Fibroblast of lung (primary cell): ENCODE measurements at places on chromosomes 7 and 10. TPM values are rescaled to one million over a fixed set of nuclear protein-coding genes. Genes with fewer than 3 reads are reported as not detected.

GRCh38 chr7:74252893-74253292 lies 1.3 kb downstream of the RFC2 start:
- DNase-seq: no peak

GRCh38 chr10:131433568-131433967 lies 122.0 kb upstream of the TCERG1L start:
- no peak for DNase-seq

DNA sequence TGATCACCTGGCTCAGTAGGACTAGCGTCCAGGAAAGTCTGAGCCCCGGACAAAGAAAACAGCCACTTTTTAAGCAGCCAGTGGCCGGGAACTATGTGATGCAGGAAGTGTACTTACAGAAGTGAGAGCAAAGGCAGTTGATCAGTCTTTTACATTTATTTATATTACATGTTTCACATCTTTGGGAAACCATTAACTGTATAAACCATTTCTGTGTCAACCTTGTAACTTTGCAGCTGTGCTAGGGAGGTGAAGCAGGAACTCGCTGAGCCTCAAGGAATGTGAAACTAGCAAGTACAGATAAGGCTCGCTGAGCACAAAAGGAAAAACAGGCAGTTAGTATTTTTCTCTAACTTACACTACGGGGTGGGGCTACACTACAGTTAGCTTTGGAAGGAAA lies 39.9 kb upstream of the HECW1 start:
- DNase-seq: peak; percentile 9

DNA sequence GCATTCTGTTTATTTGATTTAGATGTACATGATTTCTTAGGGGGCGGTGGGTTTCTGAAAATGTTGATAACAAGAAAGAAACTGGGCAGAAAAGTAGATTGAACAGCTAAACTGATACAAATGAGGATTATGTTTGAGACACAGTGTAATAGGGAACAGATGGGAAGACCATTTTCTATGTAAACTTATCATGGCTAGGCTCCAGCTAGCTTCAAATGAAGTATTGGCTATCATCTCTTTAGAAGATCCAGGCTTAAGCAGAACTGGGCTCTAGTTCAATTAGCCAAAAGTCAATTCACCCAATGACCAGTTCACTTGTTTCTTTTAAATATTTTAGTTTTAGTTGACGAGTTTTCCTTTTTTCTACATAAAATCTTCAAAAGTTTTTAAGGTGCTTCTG lies 639.5 kb downstream of the ANKRD7 start:
- DNase-seq: peak; percentile 20

- no peak for DNase-seq
Measured at GRCh38 chr7:107045195-107045960, 873 bp downstream of the PRKAR2B start.

- no peak for DNase-seq
Measured at GRCh38 chr7:136870866-136871487, 2.5 kb downstream of the CHRM2 start.

DNA sequence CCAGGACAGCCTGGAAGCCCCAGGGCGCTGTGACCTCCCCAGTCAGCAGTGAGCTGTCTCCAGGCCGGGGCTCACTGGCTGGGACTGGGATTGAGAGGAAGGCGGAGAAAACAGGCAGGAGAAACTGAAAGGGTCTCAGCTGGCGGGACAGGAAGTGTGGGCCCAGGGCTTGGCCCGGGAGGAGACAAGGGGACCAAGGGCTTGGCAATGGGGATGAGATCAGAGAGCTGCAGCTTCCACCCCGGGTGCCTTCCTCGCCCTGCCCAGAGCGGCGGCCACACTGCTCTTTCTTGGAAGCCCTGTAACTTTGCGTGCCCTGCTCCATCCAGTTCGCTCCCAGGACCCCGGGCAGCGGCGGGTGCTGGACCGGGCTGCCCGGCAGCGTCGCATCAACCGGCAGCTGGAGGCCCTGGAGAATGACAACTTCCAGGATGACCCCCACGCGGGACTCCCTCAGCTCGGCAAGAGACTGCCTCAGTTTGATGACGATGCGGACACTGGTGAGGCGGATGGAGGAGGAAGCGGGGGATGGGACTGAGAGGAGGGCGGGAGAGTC lies 4.4 kb downstream of the ZNHIT1 start:
- no peak for DNase-seq

DNA sequence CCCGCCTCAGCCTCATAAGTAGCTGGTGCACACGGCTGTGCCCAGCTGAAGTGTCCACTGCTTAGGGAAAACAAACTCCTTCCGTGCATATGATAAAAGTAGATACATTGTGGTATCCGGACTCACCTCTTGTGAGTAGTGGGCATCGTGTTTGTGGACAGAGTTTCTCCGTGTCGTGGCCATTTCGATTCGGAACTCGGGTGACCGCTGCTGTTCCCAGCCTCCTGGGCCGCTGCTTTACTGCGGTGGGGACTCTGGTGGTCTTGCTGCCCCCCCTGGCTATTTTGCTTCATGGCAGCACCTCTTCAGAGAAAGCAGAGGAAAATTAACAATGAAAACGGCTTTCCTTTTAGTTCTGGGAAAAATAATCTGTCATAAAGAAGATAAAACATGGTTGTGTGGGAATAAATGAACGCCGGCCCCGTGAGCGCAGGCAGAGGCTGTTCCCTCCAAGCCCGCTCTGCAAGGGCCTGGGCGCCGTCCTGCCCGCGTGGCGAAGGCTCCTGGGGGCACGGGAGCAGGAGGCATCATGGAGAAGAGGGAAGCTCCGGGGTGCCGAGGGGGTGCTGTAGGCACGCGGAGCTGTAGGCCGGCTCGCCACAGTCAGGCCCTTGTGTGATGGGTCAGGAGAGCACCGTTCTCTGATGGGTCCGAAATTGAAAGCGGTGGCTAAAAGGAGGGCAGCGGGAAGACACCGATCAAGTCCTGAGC lies 107.4 kb downstream of the ACTR3B start:
- DNase-seq: no peak

The WDR86 gene
- total RNA-seq: 0.33 and 1.0 TPM in 2 replicates

The MRLN gene
- total RNA-seq: not detected in 2 replicates

The SHH gene
- total RNA-seq: under 0.01 TPM in 2 replicates
